Thoracic aorta (tissue), 2 donors: ENCODE measurements at places on chromosomes 11 and 22. TPM values are rescaled to one million over a fixed set of nuclear protein-coding genes. Genes with fewer than 3 reads are reported as not detected.
A peak's percentile ranks its signal among the peaks of the same experiment; 100 is the strongest.

Gene EFCAB6
- 2.2 TPM for total RNA-seq

Gene TPH1
- 21.7 TPM for total RNA-seq

Gene KDELR3
- 52.9 TPM for total RNA-seq

Gene APOL4
- 1.4 TPM for total RNA-seq

Gene C11orf91
- not detected for total RNA-seq

Gene CLCF1
- total RNA-seq, result 27.1 TPM

Gene KLHL35
- total RNA-seq, result 6.8 TPM

Gene APOBEC3H
- total RNA-seq, result not detected

Gene PRODH
- total RNA-seq, result 16.0 TPM

Gene LPXN
- total RNA-seq, result 17.1 TPM

Gene DMC1
- total RNA-seq, result not detected

- no peak overlapping the region for H3K4me3 ChIP-seq
- no peaks in the 10 kb centered on the region for H3K36me3 ChIP-seq
- H3K27me3 ChIP-seq, result no peaks in the 10 kb centered on the region
- no peak overlapping the region for H3K27ac ChIP-seq
- DNase-seq, result no peak
- H3K4me1 ChIP-seq, result no peaks in the 10 kb centered on the region
Observed at GRCh38 chr11:43278193-43278956, 33.4 kb upstream of the API5 start.

DNA sequence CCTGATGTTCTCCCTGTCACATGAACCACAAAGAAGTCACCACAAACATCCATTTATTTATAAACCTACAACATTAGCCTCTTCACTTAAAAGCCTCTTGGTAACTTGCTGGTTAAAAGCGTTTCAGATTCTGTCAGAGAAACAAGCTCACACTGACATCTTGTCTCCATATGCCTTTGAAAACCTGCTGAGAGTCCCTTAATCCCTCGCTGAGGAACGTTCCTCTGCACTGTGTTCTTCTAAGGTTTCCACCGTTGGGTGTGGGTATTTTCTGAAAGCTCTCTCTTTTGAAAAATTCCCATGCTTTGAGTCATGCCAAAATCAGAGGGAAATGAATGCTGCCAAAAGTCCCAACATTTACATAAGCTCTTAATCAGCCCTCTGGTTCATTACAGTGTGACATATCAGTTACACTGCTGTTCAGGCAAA, 149.8 kb downstream of the CCDC34 start:
- H3K27ac ChIP-seq, result no peak overlapping the region
- H3K36me3 ChIP-seq, result no peaks in the 10 kb centered on the region
- H3K4me3 ChIP-seq, result peak overlapping the region; percentile 20
- peaks cover 35% of the 10 kb centered on the region for H3K4me1 ChIP-seq
- no peaks in the 10 kb centered on the region for H3K27me3 ChIP-seq
- DNase-seq, result no peak

DNA sequence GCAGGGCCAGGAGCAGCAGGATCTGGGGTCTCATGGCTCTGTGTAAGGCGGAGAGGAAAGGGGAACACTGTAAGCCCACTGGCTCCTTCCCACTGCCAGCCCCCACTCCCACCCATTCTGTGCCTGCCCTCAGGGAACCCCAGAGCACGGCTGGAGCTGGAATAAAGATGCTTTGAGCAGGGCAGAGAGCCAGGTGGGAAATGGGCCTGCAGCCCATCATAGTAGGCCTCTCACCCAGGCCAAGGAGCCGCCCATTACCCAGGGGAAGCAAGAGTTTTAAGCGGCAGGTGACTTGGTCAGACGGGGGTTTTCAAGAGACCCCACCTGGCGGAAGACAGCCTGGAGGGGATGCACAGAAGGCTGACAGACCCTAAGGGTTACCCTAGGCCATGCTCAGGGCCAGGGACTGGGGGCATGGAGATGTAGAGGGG, 4.6 kb downstream of the LRRC32 start:
- no peaks in the 10 kb centered on the region for H3K27me3 ChIP-seq
- H3K4me3 ChIP-seq, result peak overlapping the region; percentile 76
- peak overlapping the region; percentile 19 for H3K27ac ChIP-seq

DNA sequence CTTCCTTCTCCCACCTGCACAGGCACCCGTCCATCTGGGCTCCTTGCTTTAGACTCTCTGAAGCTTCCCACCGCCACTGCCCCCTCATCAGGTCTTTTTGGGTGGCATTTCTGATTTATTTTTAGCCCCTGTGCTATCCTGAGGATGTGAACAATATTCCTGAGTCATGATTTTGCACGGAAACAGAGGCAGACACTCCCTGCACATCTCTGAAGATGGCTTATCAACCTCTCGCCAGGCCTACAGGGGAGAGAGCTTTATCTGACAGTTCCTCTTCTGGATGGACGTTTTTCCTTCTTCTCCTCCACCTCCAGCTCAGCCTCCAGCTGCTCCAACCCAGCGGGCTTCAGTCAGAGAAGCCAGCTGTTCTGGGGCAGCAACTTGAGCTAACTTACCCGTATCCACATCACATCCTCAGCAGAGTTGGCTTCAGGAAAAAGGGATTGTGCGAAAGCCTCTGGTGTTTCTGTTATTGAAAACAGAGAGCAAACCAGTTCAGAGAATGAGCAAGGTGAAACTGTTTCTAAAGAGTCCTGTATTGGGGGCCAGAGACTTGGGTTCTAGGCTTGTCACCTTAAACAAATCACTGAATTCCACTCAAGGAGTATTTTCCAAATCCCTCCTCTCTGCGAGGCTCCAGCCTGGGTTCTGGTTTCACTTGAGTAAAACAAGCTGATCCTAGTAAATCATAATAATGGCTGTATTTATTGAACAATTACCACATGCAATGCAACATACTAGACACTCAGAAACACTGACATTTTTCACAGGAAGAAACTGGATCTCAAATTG, 33.1 kb upstream of the ETS1 start:
- H3K4me3 ChIP-seq, result no peak overlapping the region
- no peak overlapping the region for H3K27ac ChIP-seq
- no peaks in the 10 kb centered on the region for H3K4me1 ChIP-seq
- no peaks in the 10 kb centered on the region for H3K36me3 ChIP-seq
- no peak for DNase-seq

- DNase-seq, result no peak
- no peaks in the 10 kb centered on the region for H3K27me3 ChIP-seq
- no peak overlapping the region for H3K4me3 ChIP-seq
- no peaks in the 10 kb centered on the region for H3K4me1 ChIP-seq
- H3K36me3 ChIP-seq, result no peaks in the 10 kb centered on the region
Observed at GRCh38 chr11:105975128-105975527, 46.9 kb downstream of the MSANTD4 start.

GRCh38 chr11:25317216-25317615, 820.4 kb downstream of the LUZP2 start:
- H3K27me3 ChIP-seq, result no peaks in the 10 kb centered on the region
- no peak overlapping the region for H3K27ac ChIP-seq
- no peak for DNase-seq
- H3K36me3 ChIP-seq, result no peaks in the 10 kb centered on the region

- no peak overlapping the region for H3K27ac ChIP-seq
- H3K4me1 ChIP-seq, result peaks cover 15% of the 10 kb centered on the region
- peak overlapping the region; percentile 4 for H3K4me3 ChIP-seq
- no peaks in the 10 kb centered on the region for H3K36me3 ChIP-seq
Observed at GRCh38 chr22:26479043-26479791, 4.4 kb downstream of the HPS4 start.

DNA sequence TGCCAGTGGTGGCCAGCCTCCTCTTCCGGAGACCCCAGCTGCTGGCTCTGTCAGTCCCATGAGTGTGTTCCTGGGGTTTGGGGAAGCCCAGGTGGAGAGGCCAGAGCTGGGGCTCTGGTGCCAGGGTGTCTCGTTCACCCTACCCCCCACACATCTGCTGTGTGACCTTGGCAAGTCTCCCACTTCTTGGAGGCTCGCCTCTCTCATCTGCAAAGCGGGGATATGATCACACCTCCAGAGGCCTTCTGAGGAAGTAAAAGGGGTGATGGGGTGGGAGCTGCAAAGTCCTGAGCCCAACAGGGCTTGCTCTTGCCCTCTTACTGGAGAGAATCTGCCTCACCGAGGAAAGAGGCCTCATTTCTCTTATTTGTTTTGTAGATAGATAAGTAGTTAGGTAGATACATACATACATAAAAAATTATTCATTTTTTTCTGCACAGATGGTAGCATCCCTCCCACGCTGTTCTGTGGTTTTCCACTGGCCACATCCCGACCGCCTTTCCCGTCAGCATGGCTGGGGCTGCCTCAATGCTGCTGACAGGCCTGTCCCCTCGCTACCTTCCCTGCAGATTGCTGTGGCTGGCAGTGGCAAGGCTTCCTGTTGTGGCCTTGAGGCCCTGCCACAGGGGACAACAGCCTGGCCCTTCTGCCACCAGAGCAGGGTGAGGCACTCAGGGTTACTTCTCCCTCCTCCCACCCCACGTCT, 23.9 kb downstream of the MYO7A start:
- H3K36me3 ChIP-seq, result no peaks in the 10 kb centered on the region
- no peaks in the 10 kb centered on the region for H3K27me3 ChIP-seq
- H3K27ac ChIP-seq, result no peak overlapping the region
- H3K4me3 ChIP-seq, result no peak overlapping the region
- no peak for DNase-seq
- H3K4me1 ChIP-seq, result peaks cover 9% of the 10 kb centered on the region

- no peak overlapping the region for H3K4me3 ChIP-seq
- H3K36me3 ChIP-seq, result no peaks in the 10 kb centered on the region
- H3K27ac ChIP-seq, result peak overlapping the region; percentile 84
- DNase-seq, result no peak
- peaks cover 85% of the 10 kb centered on the region for H3K4me1 ChIP-seq
Observed at GRCh38 chr11:128503245-128503991, 83.9 kb downstream of the ETS1 start.

GRCh38 chr11:1227551-1228100, 4.8 kb downstream of the MUC5B start:
- H3K36me3 ChIP-seq, result no peaks in the 10 kb centered on the region
- no peaks in the 10 kb centered on the region for H3K4me1 ChIP-seq
- DNase-seq, result no peak
- H3K27ac ChIP-seq, result no peak overlapping the region

DNA sequence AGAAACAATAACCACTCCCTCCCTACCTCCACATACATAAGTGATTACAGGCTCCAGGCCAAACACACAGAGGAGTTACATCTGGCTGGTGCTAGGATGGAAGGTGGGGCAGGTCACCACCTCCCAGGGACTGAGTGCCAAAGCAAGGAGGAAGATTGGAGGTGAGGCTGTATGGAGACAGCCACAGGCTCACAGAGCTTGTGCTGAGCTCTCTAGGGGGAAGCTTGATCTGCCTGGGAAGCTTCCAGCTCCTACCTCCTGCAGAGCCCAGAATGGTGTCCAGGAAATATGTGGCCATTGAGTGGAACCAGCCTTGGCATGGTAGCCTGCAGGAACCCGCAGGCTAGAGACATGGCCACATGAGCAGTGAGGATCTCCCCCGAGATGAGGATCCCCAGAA, 3.6 kb upstream of the MED15 start:
- H3K4me1 ChIP-seq, result peaks cover 1% of the 10 kb centered on the region
- no peak for DNase-seq
- no peaks in the 10 kb centered on the region for H3K27me3 ChIP-seq
- H3K4me3 ChIP-seq, result no peak overlapping the region

DNA sequence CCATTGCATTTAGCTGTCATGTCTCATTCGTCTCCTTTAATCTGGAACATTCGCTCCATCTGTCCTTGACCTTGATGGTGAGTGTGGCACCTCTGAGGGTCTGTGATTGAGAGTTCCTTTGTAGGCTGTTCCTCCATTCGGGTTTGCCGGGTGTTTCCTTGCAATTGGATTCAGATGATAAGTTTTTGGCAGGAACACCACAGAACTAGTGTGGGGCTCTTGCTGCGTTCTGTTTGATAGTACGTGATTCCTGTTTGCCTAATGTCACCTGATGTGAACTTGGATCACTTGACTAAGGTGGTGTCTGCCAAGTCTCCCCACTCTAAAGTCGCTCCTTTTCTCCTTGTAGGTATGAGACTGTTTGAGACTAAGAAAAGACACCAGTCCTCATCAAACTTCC, 109.7 kb upstream of the TMEM45B start:
- no peaks in the 10 kb centered on the region for H3K27me3 ChIP-seq
- H3K36me3 ChIP-seq, result no peaks in the 10 kb centered on the region
- H3K27ac ChIP-seq, result no peak overlapping the region
- H3K4me1 ChIP-seq, result no peaks in the 10 kb centered on the region
- DNase-seq, result no peak

DNA sequence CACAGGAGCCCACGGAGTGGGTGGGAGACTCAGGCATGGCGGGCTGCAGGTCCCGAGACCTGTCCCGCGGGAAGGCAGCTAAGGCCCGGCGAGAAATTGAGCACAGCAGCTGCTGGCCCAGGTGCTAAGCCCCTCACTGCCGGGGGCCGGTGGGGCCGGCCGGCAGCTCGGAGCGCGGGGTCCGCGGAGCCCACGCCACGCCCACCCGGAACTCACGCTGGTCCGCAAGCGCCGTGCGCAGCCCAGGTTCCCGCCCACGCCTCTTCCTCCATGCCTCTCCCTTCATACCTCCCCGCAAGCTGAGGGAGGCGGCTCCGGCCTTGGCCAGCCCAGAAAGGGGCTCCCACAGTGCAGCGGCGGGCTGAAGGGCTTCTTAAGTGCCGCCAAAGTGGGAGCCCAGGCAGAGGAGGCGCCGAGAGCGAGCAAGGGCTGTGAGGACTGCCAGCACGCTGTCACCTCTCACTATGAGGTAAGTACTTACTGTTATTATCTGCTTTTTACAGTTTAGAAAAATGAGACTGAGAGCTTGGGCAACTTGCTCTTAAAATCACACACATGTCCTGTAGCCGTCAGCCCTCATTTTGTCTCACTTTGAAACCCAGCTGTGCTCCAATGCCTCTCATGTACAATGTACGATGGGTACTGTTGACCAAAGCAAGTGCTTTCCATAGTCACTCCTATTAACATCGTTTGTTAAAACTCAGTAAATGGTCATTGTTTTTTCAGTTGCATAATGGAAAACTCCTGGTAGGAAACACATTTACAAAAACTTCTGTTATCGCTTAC, 12.2 kb upstream of the OR10D3 start:
- no peak overlapping the region for H3K27ac ChIP-seq
- H3K27me3 ChIP-seq, result no peaks in the 10 kb centered on the region
- no peak for DNase-seq
- H3K4me3 ChIP-seq, result no peak overlapping the region

DNA sequence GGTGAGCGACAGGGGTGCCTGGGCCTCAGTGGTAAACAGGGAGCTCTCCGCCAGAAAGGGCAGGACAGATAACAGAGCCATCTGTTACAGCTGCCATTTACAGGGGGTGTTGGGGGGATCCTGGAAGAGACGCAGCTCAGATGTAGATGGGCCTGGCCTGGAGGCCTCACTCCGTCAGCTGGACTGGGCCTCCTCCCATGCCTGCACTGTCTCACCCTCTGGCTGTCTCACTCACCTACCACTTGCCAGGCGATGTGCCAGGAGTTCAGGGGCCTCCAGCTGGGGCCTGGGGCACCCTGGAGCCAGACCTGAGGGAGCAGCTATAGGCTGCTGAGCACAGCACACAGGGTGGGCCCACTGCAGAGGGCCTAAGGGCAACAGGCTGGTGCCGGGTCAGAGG, 16.3 kb upstream of the SUSD2 start:
- peaks cover 59% of the 10 kb centered on the region for H3K36me3 ChIP-seq
- H3K27ac ChIP-seq, result no peak overlapping the region
- DNase-seq, result no peak
- H3K4me3 ChIP-seq, result no peak overlapping the region
- peaks cover 39% of the 10 kb centered on the region for H3K4me1 ChIP-seq

GRCh38 chr22:24386937-24387471, 40.4 kb upstream of the ADORA2A start:
- no peaks in the 10 kb centered on the region for H3K27me3 ChIP-seq
- no peaks in the 10 kb centered on the region for H3K36me3 ChIP-seq
- DNase-seq, result no peak
- no peak overlapping the region for H3K27ac ChIP-seq
- H3K4me1 ChIP-seq, result peaks cover 26% of the 10 kb centered on the region

GRCh38 chr11:109644152-109644551, 222.2 kb downstream of the C11orf87 start:
- H3K27me3 ChIP-seq, result no peaks in the 10 kb centered on the region
- H3K36me3 ChIP-seq, result no peaks in the 10 kb centered on the region
- no peaks in the 10 kb centered on the region for H3K4me1 ChIP-seq
- no peak for DNase-seq
- no peak overlapping the region for H3K27ac ChIP-seq
- H3K4me3 ChIP-seq, result no peak overlapping the region
